Inflammatory macrophage treated with lipopolysaccharide for 1 hour (primary cell): ENCODE measurements at places on chromosomes 7 and 10.

- no peak for DNase-seq
Measured at GRCh38 chr10:87915406-87915805, 52.0 kb downstream of the PTEN start.

- DNase-seq, result no peak
Measured at GRCh38 chr7:30366606-30367005, 82.2 kb downstream of the ZNRF2 start.

DNA sequence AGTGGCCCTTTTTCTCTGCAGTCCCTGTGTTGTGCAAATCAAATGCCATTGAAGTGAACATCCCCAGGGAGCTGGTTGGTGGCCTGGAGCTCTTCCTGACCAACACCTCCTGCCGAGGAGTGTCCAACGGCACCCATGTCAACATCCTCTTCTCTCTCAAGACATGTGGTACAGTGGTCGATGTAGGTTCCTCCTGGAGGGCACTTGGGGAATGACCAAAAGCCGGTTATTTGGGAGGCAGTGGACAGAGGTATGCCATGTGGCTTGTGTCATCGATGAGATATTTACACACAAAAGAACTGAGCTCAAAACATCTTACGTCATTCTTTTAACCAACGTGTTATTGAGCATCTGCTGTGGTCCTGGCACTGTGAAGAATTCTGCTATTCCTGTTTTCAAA, 19.7 kb downstream of the OIT3 start:
- DNase-seq, result no peak

DNA sequence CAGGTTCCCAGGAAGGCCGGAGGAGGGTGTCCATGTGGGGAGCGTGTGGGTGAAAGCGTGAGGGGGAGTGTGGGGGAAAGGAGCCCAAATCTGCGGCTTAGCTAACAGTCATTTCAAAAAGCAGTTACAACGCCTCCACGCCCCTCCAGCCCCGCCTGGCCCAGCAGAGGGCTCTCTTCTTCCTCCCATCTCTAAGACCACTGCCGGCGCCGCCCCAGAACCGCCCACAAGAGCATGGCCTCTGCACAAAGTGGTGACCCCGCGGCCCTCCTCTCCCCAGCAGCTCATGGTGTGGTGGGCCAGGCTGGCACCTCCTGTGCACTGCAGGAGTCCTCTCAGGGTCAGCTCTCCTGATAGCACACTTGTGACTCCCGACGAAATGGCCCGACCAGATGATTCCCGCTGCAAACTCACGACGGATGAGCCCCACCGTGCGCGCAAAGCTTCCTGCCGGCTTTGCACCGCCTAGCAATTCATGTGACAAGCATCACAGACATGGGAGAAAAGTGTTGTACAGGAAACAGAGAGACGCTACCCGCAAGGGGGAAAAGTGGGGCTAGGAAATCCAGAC, 12.4 kb upstream of the HUS1 start:
- DNase-seq, result peak; percentile 80

GRCh38 chr7:128837521-128837921, 7.3 kb downstream of the FLNC start:
- no peak for DNase-seq

- no peak for DNase-seq
Measured at GRCh38 chr10:47405857-47406547, 21.9 kb upstream of the ZNF488 start.

DNA sequence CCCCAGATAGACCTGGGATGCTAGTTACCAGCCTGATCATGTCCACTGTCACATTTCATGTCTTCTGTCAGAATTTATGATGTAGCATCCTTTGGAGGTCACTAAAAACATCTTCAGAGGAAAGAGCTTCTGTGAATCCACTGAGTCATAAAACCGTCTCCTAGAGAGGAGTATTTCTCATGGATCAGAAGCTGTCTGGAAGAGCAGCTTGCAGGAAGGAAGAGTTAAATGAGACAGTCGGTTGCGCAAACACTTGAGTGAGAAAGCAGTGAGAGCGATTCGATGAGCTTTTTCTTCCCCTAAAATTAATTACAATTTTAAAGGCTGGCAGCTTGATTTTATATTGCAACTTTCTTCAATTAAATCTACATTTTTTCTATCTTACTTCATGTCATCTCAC, 47.2 kb upstream of the WDR11 start:
- peak; percentile 32 for DNase-seq

DNA sequence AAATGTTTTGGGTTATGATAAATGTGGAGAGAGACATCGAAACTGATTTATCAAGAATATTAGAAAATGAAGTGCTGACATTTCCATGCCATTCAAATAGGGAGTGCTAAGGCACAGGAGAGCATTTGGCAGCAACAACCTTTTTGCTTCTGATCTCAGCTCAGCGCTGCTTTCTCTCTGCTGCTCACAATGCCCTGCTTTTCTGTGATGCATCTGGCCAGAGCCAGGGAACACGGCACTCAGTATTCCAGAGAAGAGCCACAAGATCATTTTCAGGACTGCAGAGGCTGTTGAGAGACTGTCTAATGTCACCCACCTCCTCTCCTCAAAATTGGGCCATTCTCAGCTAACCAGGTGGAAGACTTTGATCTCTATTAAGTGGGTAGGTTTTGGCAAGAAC, 28.1 kb downstream of the INSYN2A start:
- no peak for DNase-seq
